SW 1271 (cell line): ENCODE measurements at places on chromosomes 6 and 20.
A peak's percentile ranks its signal among the peaks of the same experiment; 100 is the strongest.

- DNase-seq = no peak
These were observed 27.5 kb downstream of the MAN1A1 start for GRCh38 chr6:119322034-119322433.

DNA sequence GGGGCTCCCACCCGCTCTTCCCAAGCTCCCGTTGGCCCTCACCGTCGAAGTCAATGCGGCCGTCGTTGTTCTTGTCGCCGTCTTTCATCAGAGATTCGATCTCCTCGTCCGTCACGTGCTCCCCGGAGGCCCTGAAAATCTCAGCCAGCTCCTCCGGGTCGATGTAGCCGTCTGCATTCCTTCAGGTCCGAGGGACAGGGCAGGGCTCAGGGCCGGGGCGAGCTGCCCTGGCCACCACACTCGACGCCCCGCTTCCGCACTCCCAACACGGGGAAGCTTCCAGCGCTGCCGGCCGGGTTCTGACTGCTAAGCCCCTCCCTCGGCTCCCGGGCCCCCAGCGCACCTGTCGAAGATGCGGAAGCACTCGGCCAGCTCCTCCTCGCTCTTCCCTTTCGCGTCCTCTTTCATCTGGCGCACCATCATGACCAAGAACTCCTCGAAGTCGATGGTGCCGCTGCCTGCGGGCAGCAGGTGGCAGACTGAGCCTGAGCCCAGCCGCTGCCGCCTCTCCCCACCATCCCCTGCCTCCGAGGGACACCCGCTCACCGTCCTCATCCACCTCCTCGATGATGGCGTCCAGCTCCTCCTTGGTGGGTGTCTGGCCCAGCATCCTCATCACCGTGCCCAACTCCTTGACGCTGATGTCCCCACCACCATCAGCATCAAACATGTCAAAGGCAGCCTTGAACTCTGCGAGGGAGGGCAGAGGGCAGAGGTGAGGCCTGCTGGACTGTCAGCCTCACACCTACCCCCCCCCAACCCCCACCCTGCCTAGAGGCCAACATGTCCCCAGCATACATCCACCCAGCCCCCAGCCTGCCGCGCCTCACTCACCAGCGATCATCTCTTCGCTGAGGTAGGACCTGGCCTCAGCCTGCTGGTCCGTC lies 2.9 kb downstream of the TNNC2 start:
- no peak for DNase-seq

- DNase-seq = no peak
These were observed 38.4 kb downstream of the INSM1 start for GRCh38 chr20:20406306-20406705.

- DNase-seq = no peak
These were observed 117.9 kb downstream of the SIM1 start for GRCh38 chr6:100346828-100347227.

GRCh38 chr20:4082406-4083097 lies 67.2 kb upstream of the RNF24 start:
- DNase-seq = no peak

DNA sequence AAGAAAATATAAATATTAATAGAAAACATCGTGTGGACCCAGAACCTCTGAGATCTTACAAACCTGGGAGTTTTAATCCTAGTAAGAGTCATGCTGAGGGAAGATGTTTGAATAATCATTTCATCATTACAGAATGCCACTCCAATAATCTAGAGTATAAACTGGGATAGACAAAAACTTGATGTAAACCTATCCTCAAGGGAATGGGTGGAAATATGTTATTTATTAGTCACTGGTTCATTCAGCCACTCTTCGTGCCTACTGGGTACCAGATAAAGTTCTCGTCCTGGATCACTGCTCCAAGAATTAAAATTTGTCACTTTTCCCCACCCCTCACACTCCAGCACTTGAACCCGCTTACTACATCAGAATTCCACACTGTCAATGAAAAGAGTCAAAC lies 7.7 kb downstream of the HLA-B start:
- DNase-seq = no peak

- DNase-seq = no peak
These were observed 294.0 kb downstream of the CLIC5 start for GRCh38 chr6:45721665-45722064.

- no peak for DNase-seq
These were observed 472.6 kb downstream of the UTRN start for GRCh38 chr6:144757730-144758129.

DNA sequence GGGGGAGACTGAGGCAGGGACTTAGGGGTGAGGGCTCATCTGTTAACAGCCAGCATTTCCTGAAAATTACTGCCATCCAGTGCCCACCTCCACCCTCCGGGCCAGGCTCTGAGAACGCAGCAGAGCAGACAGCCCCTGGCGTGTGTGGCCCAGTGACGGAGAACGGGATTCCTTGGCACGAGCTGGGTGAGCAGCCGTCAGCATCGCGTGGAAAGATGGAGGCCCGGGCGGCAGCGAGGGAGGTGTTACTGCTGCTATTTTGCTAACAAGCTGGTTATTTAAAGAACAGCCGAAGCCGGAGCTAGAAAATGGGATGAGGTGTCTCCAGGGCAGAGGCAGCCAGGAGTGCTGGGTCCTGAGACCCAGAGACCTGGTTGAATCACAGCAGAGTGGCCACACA lies 62.7 kb downstream of the DLGAP4 start:
- DNase-seq = no peak

- peak; percentile 52 for DNase-seq
These were observed 156.6 kb downstream of the NFATC2 start for GRCh38 chr20:51385646-51386530.

GRCh38 chr20:9235518-9235917 lies 166.6 kb downstream of the PLCB4 start:
- no peak for DNase-seq

DNA sequence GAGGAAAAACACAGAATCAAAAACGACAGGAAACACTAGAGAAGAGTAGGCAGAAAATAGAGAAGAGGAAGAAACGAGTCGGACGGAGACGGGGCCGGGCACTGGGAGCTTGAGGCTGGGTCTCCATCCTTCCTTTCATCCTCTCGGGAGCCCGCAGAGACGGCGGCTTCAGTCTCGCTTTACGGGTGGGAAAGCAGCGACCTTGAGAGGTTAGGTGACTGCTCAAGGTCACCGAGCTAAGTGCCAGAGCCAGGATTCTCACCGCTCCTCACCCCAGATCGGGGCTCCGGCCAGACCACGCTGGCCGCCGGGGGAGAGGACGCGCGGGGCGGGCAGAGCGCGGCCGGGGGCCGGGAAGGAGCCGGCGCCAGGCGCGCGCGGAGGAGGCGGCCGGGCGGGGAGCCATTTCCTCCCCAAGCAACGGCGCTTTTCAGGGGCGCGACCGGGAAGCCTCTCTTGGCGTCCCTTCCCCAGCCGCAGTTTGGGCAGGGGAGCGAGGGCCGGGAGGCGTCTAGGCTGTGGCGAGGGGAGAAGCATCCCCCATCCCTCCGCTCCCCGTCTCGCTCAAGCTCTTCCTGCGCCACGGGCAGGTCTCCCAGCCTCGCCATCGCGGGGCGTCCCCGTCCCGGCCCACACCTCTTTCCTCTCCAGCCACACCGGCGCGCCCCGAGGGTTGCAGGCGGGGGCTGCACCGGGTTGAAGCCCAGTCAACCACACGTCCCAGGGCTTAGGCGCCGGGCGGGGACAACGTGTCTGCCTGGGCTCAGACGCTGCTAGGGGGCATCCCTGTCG lies 24.1 kb upstream of the MAP3K7 start:
- no peak for DNase-seq

GRCh38 chr6:11201772-11202512 lies 30.5 kb downstream of the NEDD9 start:
- no peak for DNase-seq

DNA sequence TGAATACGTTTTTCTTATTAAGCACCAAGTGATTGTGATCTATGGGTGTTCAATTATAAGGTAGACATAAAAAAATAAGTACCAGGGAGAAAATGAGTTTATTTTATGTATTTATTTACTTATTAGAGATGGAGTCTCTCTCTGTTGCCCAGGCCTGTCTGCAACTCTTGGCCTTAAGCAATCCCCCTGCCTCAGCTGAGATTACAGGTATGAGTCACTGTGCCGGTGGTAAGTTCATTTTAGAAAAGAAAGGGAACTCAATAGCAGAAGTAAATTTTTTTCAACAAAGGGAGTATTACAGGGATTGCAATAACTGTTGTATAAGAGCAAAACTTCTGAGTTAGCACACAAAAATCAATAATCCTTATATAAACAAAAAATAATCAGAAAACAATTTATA lies 98.7 kb upstream of the FUT9 start:
- DNase-seq = no peak

- peak; percentile 87 for DNase-seq
These were observed 380.0 kb downstream of the BTBD9 start for GRCh38 chr6:38259736-38260135.

DNA sequence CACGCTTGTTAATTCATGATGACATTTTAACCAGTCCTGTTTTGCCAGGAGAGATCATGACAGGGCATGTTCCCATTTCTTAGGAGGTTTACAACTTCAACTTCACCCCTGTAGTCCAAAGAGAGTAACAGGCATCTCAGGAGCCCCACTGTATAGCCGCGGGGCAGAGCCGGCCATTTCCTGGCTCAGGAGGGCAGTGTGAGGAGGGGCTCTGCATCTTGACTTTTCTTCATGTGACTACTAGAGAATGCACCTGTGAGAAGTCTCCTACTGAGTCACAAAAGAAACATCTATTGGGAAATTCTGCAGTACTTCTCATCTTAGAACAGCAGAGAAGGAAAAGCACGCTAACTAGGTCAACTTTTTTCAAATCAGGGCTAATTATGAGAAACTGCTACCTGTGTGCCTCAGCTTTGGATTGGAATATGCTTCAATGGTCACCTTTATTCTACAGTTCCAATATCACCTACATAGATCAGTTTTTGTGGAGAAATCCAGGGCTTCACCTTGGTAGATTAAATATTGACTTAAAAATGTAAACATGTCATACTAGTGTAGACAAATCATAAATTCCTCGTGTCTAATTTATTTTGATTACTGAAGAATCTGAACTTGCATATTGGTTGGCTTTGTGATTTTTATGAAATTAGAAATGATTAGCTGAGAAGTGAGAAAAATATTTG lies 28.6 kb upstream of the SIM1 start:
- no peak for DNase-seq

DNA sequence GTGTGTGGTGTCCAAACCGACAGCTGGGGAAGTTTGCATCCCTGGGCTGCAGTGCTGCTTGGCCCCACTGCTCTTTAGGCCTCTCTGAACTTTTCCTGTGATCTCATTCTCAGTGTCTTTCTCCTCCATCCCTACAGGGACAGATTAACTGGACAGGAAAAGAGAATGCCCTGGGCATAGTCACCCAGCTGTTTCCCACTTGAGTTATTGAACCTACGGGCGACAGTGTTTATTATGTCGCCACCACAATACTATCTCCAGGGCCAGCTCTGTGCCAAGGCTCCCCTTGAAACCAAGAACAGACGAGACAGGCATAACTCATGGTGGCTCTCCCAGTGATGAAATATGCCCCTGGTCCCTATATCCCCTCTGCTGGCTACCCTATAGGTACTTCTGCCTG lies 147.8 kb upstream of the EPHA7 start:
- DNase-seq = no peak

DNA sequence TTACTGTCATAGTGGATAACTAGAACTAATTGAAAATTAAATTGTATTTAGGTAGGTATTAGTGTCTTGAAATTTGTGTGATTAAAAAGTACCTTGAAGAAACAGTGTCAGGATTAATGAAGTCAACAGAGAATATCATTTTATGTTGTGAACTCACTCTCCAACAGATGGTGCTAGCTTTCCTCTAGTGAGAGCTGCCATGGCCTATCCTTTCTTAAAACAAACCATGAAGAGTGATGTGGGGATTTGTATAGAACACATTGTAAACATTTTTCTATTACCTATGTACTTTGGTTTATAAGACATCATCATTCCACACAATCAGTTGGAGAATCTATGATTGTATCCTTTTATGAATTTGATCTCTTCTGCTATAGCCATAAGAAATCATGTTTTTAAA lies 4.8 kb upstream of the SRSF12 start:
- peak; percentile 40 for DNase-seq

- DNase-seq = no peak
These were observed 63.0 kb upstream of the NXT1 start for GRCh38 chr20:23287354-23288190.

- no peak for DNase-seq
These were observed 551.2 kb downstream of the QKI start for GRCh38 chr6:163965426-163966348.

GRCh38 chr6:12001004-12001705 lies 11.0 kb upstream of the HIVEP1 start:
- DNase-seq = no peak

GRCh38 chr6:90068703-90069523 lies 174.6 kb downstream of the GJA10 start:
- DNase-seq = no peak

DNA sequence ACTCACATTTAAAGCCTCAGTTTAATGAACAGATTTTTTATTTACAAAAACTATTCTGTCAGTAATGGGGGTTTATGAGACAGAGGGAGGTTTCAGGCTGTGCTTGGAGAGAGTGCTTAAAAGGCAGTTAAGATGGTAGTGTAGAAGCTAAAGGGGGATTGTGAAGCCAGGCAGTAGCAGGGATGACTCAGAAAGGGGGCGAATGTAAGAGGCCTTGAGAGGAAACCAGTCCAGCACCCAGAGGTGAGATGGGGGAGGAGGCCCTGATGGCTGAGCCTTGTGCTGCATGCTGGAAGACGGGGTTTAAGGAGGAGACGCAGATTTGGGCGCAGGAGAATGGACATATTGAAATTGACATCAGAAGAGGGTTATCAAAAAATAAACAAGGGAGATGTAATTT lies 6.6 kb upstream of the SERPINB9 start:
- no peak for DNase-seq

DNA sequence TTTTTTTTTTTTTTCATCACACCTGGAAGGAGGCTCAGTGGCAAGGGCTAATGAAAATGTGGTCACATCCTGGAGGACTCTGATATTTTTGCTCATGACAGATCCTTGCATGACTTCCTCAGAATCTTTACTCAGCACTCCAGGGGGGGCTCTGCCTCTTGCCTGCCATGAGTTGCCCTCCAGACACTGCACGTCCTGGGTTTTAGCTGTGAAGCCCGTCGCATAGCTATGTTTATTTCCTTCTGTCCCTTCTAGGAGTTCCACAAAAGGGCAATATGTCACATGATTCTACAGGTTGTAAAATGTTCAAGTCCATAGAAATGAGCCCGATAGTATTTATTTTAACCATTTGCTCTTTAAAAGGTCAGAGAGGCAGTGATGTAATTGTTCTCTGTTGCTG lies 18.2 kb downstream of the MAS1 start:
- DNase-seq = no peak

DNA sequence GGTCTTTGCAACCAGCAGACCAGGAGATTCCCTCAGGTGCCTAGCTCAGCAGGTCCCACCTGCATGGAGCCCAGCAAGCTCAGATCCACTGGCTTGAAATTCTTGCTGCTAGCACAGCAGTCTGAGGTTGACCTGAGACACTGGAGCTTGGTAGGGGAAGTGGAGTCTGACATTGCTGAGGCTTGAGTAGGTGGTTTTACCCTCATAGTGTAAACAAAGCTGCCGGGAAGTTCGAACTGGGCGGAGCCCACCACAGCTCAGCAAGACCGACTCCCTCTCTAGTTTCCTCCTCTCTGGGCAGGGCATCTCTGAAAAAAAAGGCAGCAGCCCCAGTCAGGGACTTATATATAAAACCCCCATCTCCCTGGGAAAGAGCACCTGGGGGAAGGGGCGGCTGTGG lies 34.3 kb downstream of the PRSS35 start:
- no peak for DNase-seq

- peak; percentile 57 for DNase-seq
These were observed 33.2 kb downstream of the NT5E start for GRCh38 chr6:85482905-85483700.

GRCh38 chr20:64083378-64083803 lies 807 bp downstream of the LKAAEAR1 start:
- DNase-seq = peak; percentile 78

GRCh38 chr6:97665446-97665845 lies 382.4 kb upstream of the MMS22L start:
- DNase-seq = no peak
